Esophagus muscularis mucosa (tissue), 4 donors: ENCODE measurements at places on chromosomes 16 and 17. TPM values are rescaled to one million over a fixed set of nuclear protein-coding genes. Genes with fewer than 3 reads are reported as not detected.
A peak's percentile ranks its signal among the peaks of the same experiment; 100 is the strongest.

DNA sequence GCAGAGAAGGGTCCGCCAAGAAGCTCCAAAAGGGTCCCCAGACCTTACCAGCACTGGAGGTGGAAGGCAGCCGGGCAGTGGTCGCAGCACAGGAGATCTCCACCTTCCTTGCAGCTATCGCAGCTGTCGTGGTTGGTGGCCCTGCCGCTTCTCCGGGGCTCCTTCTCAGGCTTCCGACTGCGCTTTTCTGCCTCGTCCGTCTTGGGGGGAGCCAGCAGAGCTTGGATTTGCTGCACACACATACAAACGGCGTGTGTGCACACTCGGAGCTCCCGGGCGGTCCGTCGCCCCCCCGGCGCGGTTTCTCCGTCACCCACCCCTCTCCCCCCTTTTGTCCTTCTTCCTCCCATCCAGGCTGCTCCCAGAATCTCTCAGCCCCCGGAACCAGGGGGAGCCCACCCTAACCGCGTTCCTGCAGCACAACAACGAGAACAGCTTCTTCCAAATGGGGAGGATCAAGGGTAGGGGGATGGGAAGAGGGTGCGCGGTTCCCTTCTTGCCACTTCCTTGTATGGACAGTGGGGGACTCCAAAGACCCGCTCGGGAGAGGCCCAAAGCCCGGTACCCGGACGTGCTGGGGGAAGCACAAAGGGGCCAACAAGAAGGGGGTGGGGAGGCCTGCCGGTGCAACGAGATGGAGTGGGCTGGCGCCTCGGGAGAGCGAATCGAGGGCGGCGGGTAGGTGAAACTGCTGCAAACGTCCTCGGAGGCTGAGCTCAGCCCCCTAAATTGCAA, 1.1 kb downstream of the PHF12 start:
- DNase-seq = no peak

DNA sequence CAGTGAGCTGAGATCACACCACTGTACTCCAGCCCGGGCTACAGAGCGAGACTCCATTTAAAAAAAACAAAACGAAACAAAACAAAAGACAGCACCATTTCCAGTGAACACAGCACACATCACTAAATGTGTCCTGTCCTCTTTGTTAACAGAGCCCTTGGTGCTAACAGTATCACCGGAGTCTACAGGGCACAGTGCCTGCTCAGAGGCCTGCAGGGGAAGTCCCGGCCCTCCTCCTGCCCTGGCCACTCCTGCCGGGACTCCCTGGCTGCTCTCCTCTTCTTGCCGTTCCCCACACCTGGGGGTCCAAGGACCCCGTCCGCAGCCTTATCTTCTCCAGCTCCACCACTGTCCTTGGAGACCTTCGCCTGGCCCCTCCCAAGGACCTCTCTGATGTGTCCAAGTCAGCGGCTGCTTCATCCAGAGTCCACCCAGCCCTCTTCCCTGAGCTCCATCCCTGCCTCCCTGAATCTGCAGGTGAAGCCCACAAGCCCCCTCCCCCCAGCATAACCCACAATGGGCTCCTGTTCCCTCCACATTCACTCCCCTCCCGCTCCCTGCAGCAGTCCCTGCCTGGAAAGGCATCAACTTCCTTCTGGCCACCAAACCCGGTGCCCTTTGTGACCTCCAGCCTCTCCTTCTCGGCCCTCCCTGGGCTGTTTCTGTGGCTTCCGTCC, 8.5 kb downstream of the TRPV1 start:
- no peak for DNase-seq

ACACA gene
- 51.9 TPM for total RNA-seq

DNA sequence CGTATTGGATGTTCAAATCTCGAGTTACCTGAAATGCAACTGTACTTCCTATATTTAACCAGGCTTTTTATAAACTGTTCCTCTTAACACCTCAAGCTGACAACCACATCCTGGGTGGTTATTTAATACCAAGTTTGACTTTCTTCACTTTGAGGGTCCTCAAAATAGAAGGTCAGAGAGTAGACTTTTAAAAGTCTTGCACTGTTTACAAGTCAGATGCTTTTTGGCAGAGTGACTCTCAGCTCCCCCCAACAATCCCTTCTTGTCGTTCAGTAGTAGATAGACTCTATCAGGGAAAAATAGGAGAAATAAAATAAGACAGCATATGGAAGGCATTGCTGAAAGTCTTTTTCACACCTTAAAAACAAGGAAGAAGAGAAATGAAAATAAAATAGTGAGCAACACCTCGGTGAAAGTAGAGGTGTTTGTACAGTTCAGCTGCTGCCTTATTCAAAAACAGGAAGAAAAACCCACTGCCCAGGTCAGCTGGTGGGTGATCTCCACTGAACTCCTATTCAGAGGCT, 650.4 kb downstream of the WWOX start:
- DNase-seq = no peak

DNA sequence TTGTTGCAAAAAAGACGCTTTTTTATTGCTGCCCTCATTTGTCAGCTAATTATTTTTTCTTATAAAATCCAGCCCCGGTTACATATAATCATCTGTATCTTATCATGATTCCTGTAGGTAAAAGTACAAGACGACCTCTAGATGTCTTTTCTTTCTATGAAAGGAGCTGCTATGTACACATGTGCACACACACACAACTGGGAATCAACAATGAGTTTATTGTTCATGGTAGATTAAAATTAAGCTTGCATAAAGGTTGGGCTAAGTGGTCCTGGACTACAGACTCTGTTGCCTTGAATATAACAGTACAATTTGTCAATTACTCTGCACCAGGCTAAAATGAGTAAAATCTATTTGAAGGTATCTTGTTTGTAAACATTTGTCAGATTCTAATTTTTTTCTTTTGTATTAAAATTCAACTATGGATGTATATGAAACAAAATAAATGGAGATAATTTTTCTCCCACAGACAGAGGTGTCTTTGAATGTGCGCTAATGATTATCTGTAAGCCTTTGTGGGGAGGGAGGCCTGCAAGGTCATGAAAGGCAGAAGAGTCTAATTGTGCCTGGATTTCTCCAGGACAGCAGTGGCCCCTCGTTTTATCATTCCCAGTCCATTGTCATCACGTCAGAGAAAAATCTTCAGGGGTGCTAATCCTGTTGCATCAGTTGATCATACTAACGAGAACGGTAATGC, 13.4 kb downstream of the C17orf58 start:
- DNase-seq = no peak

HAGHL gene
- 5.4 TPM for total RNA-seq

ANKRD40CL gene
- not detected for total RNA-seq

DNA sequence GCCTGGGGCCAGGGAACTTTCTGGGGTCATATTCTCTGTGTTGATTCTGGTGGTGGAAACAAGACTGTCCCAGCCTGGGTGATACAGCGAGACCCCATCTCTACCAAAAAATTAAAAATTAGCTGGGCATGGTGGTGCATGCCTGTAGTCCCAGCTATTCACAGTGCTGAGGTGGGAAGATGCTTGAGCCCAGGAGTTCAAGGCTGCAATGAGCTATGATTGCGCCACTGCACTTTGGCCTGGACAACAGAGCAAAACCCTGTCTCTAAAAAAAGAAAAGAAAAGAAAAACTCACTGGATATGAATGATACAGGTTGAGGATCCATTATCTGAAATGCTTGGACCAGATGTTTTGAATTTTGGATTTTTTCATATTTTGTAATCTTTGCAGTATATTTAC, 13.6 kb downstream of the SCGB1C2 start:
- DNase-seq = no peak

ATP2C2 gene
- total RNA-seq = 0.86 TPM

- DNase-seq = no peak
Measured at GRCh38 chr16:22710326-22710725, 103.6 kb upstream of the HS3ST2 start.

GRCh38 chr16:2084895-2085625, 37.3 kb downstream of the TSC2 start:
- DNase-seq = no peak

GRCh38 chr17:44872131-44872768, 24.6 kb downstream of the HIGD1B start:
- peak; percentile 93 for DNase-seq

DNA sequence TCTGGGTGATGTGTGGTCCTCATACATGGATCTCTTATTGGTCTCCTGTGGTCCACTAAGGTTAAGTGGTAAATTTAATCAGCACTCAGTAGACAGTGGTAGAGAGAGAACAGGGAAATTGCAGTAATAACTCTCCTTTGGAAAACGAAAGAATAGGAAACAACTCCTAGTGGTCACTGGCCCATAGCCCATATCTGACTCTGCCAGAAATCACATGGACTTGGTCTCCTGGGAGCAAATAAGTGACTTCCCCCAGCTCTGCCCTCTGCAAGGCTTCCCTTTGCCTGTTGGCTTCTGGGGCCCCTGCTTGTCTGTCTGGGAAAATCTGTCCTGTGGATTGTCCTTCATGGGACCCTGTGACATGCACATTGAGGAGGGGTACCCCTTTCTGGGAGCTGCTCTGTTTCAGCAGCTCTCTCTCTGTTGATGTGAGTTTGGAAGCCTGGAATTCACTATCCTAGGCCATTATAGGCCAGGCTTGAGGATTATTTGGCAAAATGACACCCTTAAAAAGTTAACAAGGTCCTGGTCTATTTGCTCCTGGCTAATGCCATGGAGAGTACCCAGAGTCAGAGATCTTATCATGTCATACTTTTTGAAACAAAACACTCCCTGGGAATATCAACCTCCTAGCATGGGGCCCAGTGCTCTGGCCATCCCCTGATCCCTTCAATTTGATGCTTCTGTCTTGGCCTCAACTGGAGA, 58.0 kb upstream of the HNF1B start:
- no peak for DNase-seq

DNA sequence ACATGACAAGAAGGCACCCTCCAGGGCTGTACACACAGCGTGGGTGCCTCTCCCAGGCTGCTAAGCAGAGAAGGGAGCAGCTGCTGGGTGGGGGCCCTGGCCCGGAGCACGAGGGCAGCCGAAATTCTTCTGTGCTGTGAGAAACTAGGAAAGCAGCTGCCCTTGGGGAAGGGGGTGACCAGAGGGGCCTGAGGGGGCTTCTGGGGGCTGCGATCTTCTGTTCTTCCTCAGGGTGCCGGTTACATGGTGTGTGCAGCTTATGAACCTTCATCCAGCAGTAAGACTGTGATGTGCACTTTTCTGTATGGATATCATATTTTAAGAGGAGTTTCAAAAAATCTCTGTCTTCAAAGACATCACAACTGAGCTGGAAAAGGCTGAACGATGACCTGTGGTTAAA, 43.2 kb upstream of the METRNL start:
- no peak for DNase-seq

- DNase-seq = no peak
Measured at GRCh38 chr17:60170835-60171752, 21.3 kb downstream of the CA4 start.

DNA sequence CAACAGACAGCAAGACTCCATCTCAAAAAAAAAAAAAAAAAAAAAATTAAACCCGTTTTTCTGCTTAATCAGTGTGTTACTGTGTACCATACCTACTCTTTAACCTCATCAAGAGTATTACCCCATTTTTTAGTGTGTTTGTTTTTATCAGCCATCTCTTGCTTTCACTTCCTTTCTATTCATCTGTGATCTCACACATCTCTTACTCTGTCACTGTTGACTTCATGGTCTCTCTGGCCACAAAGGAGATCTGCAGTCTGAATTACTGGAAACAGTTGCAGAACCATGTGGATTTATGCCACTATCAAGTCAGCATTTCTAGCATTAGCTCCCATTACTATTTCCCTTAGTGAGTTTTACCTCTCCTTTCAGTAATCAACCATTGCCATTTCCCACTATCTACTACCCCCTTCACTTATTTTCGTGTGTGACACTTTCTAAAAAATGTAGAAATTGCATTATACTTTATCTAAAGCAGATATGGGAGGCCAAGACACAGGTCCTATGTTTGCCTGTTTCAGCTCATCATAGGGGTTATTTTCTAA, 20.1 kb downstream of the NDEL1 start:
- no peak for DNase-seq

DNA sequence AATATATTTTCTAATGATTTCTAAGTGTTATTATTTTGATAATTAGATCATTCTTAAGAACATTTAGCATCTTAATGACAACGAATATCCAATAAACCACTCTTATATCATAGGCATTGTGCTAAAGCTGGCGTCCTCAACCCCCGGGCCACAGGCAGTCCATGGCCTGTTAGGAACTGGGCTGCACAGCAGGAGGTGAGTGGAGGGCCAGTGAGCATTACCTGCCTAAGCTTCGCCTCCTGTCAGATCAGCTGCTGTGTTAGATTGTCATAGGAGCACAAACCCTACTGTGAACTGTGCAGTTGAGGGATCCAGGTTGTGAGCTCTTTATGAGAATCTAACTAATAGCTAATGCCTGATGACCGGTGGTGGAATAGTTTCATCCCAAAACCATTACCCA, 3.7 kb downstream of the DUXB start:
- DNase-seq = no peak

FBXL16 gene
- total RNA-seq = 1.2 TPM

KRT32 gene
- not detected for total RNA-seq

ITGA2B gene
- total RNA-seq = 1.4 TPM

CES3 gene
- total RNA-seq = not detected

DNA sequence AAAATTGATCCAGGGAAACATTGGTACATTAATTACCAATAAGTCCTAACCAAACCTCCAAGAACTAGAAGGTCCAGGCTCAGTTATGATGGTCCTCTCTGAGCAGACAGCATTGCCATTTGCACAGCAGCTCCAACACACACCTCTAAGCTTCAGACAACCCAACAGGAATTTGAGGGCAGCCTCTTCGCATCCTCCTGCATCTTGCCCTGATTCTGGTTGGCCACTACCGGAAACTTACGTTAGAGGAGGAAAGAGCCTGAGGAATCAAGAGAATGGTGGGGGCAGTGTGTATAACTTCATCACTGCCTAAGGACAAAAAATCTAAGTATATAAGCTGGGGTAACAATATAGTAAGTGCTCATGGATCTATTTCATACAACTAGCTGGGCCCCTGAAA, 15.7 kb downstream of the FAM117A start:
- DNase-seq = no peak

GRCh38 chr16:79381603-79382042, 218.9 kb downstream of the MAF start:
- no peak for DNase-seq

GALK1 gene
- total RNA-seq = 22.4 TPM

GRCh38 chr16:57106767-57107166, 14.4 kb downstream of the CPNE2 start:
- no peak for DNase-seq

- no peak for DNase-seq
Measured at GRCh38 chr17:67020293-67020766, 24.0 kb upstream of the CACNG1 start.

GRCh38 chr16:12458591-12459358, 344.9 kb downstream of the CPPED1 start:
- DNase-seq = no peak

SNAI3 gene
- 0.34 TPM for total RNA-seq
